CD4-positive, alpha-beta T cell treated with Interleukin-1 beta for 1 hour (primary cell): ENCODE measurements at places on chromosomes 2 and 18.

GRCh38 chr2:231410293-231411004, 14.9 kb downstream of the B3GNT7 start:
- no peak for DNase-seq

DNA sequence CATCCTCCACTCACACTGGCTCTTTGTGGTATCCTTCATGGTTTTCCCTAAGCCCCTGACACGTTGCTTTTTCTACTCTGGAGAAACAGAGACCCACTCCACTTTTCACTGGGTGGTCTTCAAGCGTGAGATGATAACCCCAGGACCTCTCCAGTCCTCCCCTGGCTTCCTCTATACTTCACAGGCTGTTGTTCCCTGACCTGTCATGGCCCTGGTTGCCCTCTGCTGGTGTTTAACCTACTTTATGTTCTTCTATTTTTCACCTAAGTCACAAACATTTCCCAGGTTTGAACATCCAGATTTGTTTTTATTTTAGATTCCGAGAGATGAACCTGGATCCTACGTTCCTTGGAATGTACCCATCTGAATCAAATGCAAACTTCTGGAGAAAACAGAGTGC, 84.5 kb downstream of the AOX1 start:
- DNase-seq: no peak

DNA sequence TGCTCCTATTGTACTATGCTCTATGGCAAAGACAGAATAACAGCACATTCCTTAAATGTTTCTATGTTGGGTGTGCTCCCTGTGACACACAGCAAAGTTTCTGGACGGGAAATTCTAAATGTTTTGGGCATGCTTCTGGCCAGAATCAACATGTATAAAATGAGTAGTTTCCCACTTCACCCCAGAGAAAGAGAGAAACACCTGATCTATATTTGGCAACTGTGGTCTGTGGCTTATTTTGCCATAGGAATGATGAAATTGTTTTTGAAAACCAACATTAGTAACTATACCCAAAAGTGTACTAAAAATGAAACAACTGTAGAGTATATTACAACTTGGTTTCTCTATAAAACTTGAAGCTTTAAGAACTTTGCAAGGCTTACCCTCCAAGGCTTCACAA, 89.1 kb downstream of the RAD51AP2 start:
- DNase-seq: no peak

GRCh38 chr2:1656961-1657841, 87.1 kb downstream of the PXDN start:
- DNase-seq: no peak

- DNase-seq: no peak
Observed at GRCh38 chr18:10659000-10659399, 133.2 kb downstream of the NAPG start.

- no peak for DNase-seq
Observed at GRCh38 chr18:57664568-57665165, 43.0 kb upstream of the NARS1 start.

DNA sequence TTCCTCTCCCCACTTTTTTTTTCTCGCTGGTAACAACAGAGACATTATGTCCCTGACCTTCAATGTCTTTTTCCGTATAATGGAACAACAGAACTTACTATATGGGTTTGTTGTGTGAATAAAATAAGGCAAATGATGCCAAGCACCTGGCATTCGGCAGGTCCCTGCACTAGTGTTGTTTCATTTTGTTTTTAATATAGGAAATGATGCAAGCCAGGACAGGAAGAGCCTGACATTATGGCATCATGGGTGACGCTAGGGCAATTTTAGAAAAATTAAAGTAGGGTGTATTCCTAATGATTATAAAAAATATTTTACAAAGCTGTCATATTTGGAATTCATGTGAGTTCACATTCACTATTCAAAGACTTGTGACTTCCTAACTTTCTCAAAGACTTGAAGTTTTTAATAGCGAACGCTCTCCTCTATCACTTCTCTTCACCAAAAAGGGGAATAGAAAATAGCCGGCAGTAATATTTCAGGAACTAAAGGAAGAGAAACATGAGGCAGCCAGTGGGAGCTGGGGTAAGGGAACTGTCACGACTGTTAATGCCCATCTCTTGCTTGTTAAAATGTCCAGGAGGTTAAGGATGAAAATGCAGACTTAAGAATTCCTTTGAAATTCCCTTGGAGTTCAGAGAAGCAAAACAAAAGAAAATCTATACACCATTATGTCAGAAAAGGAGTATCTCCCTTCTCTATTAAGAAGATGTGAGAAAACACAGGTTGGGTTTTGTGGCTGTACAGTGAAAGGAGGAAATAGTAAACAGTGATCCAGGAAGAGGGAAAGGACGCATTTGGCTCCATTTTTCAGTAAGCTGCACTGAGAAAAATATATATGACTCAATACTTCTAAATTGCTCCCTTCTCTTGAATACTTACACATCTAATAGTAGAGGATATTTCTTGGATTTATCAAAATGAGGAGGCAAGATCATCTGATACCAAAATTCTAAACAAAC, 60.2 kb downstream of the DPP4 start:
- peak; percentile 14 for DNase-seq

DNA sequence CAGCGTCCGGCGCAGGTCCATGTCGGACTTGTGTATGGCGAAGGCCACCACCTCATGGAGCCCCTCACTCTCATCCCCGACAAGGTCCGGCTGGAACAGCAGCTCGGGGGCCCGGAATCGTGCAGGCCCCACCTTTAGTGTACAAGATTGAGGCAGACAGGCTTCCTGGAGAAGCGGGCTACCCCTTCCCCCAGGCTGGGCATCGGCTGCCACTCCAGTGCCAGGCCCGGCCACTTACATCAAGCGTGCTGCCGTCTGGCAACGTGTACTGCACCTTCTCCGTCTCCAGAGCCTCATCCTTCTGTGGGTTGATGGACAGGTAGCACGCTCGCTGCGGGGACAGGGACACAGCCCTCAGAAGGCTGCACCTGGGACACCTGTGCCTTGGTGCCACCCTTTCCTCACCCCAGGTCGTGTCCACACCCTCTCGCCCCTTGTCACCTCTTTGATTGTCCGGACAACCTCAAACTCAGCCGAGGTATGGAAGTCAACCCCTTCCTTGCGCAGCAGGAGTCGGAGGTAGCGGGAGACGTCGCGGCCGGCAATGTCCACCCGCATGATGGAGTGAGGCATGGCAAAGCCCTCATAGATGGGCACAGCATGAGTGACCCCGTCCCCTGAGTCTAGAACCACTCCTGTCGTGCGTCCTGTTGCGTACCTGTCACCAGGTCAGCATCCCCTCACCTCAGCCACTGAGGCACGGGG, 5.7 kb downstream of the ACTR1B start:
- DNase-seq: no peak

GRCh38 chr2:63875559-63876245, 34.0 kb downstream of the UGP2 start:
- DNase-seq: no peak

DNA sequence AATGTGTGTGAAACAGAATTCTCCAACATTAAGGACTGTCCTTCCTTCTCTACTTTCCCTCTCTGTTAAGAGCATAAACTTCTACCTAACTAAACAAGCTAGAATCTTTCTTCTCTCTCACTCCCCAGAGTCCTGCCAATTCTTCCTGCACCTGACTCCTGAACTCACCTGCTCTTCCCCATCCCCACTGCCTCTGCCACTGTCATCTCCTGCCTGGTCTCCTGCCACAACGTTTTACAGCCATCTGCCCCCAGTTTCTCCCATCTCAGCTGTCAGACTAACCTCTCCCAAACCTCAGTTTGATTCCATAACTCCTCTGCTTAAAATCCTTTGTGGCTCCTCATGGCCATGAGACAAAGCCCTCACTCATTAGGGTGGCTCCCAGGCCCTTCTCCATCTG, 288.3 kb upstream of the FBXO11 start:
- no peak for DNase-seq

GRCh38 chr18:62493033-62493862, 29.6 kb upstream of the ZCCHC2 start:
- no peak for DNase-seq

- DNase-seq: no peak
Observed at GRCh38 chr2:86592547-86593230, 29.4 kb upstream of the CHMP3 start.

GRCh38 chr2:609881-610280, 67.3 kb downstream of the TMEM18 start:
- no peak for DNase-seq

DNA sequence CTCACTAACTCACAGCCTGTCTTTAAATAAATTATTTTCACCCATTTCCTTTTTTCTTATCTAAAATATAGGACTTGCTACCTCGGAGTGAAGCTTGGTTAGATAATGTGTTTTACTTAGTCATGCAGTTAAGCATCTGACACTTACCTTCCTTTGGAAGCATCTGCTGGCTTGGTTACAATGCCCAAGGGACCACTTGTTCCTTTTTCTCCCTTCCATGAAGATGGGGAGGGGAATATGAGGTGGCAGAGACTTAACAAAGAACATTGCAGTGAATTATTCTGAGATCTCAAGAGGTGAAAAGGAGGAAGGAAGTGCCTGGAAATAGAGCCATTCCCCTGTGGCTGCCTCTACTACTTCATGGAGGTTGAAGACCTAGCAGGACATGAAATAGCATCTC, 145.4 kb upstream of the FOSL2 start:
- DNase-seq: no peak

GRCh38 chr2:222050981-222051380, 247.8 kb downstream of the PAX3 start:
- DNase-seq: no peak

- no peak for DNase-seq
Observed at GRCh38 chr2:8997108-8997507, 6.4 kb downstream of the MBOAT2 start.

DNA sequence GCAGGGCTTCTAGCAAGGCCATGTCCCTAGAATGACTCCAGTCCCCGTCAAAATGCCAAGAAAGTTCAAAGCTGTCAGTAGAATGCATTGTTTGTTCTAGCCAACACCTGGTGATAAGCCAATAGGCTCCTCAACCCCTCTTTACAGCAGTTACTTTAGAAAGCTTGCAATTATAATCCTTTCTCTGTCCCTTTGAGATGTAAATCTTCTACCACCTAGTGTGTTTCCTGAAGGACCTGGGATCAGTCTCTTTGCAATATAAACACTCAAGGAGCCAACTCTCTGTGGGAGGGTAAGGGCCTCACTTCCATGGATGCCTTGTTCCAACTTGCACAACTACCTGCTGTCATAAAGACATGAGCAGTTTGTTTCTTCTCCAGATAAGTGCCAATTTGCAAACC, 301.8 kb downstream of the NBAS start:
- DNase-seq: no peak

GRCh38 chr2:63057249-63058143, 6.9 kb downstream of the OTX1 start:
- DNase-seq: no peak

DNA sequence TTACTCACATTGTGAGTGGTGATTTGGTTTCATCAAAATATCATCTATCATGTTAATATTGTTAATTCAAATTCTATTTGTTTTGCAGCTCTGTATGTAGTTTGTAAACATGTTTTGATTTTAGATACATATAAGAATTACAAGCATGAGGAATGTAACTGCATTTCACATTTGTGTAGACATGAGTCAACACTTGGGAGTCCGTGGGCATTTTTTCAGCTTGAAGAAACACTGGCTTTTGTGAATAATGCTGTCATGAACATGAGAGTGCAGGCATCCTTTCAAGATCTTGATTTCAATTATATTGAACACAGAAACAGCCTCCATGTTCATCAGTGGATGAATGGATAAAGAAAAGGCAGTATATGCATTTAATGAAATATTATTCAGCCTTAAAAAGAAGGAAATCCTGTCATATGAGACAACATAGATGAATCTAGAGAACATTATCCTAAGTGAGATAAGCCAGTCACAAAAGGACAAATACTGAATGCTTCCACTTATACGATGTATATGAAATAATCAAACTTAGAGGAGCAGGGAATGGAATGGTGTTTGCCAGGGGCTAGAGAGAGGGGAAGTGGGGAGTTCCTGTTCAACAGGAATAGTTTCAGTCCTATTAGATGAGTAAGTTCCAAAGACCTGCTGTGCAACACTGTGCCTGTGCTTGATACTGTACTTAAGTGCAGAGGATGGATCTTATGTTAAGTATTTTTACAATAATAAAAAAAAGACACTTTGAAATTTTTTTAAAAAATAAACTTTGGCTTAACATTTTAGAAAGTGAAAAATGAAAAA, 194.9 kb downstream of the LRATD1 start:
- DNase-seq: no peak

- DNase-seq: no peak
Observed at GRCh38 chr2:185757356-185757755, 18.8 kb downstream of the FSIP2 start.

DNA sequence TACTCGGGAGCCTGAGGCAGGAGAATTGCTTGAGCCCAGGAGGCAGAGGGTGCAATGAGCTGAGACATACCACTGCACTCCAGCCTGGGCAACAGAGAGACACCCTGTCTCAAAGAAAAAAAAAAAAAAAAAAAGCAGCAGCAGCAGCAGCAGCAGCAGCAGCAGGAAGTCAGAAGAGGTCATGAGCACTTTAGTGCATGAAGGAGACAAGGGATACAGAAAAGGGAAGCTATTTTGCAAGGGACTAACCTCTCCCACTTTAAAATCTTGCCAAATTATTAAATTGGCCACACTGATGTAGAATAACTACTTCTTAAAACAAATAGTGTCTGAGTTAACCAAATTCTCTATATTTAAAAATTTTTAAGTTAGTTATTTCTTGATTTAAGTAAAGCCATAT, 113.4 kb upstream of the PDE1A start:
- DNase-seq: no peak

DNA sequence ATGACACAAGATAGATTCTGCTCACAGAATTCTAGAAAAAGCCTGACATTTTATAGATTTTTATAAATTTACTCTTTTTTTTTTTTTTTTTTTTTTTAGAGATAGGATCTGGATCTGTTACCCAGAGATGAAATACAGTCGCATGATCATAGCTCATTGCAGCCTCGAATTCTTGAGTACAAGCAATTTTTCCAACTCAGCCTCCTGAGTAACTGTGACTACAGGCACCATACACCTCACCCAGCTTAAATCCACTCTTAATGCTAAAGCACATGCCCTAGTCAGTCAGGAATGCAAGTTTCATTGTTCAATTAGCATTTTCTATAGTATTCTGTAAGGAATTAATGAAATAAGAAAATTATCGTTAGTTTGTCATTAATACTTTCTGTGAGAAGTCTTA, 32.1 kb upstream of the WDR75 start:
- DNase-seq: no peak

DNA sequence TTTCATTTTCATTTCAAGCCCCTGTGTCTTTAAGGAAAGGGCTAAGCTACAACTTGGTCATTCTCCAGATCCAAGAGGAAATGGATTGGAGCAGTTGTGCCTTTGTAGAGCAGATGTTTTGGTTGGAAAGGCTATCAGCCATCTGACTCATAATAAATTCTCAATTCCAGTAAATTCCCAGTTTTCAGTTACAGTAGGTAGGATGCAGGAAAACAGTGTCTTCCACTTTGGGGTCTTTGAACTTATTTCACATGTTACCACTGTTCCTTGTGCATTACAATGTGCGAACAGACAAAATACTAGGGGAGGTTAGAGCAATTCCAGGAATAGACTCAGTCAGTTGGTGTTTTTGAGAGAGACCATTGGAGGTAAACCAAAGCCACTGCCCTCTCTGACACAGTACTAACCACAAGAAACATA, 211.9 kb downstream of the BABAM2 start:
- DNase-seq: no peak

GRCh38 chr2:1727101-1727771, 17.1 kb downstream of the PXDN start:
- DNase-seq: no peak

- DNase-seq: no peak
Observed at GRCh38 chr2:127416506-127417001, 1.7 kb upstream of the PROC start.

GRCh38 chr18:69282371-69282770, 118.3 kb upstream of the DOK6 start:
- DNase-seq: no peak
